Stimulated activated CD4-positive, alpha-beta T cell treated with anti-CD3 and anti-CD28 coated beads, Interleukin-12 subunit alpha, Interleukin-12 subunit beta, amount 100 ng/mL, for 24 hours (primary cell): ENCODE measurements at places on chromosomes 5 and 9.

DNA sequence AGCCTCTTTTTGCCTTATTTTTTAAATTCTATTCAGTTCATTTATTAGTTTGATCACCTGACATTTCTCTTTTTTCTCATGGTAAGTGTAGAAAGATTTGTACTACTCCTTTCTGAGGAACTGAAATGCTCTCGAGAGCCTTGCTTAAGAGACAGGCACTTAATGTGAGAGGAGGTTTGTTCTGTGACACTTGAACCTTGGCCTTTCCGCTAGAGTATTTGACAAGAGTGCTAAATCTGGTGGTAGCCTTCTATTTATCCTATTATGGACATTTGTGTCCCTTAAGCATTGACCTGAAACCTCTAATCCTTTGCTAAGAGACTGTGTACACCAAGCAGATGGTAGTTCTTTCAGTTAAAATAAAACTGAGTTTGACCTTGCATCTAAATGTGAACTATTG, 805.0 kb upstream of the PTPRD start:
- no peak for DNase-seq

DNA sequence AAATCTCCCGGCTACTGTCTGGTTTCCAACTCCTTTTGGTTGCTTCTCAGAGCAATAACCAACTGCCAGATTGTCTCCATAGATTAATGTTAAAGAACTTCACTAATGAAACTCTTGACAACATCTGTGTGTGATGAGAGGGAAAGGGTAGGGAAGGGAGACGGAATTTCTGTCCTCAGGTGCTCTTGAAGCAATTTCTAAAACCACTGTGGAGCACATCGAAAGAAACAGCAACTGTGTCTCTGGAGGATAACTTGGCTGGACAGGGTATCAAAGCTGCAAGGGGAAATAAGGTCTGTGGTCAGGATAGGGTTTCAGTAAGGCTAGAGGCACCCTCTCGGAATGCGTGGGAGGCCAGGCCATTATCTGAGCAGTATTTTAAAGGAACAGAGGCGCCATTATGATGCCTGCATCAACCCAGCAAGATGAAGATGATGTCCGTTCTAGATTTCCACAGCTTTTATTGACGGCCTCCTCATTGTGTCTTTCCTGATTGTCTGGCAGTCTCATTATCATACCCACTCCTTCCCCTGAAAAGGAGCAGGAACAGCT, 76.6 kb downstream of the RORB start:
- DNase-seq, result no peak

- no peak for DNase-seq
Measured at GRCh38 chr9:129632460-129632859, 6.5 kb downstream of the NTMT1 start.

DNA sequence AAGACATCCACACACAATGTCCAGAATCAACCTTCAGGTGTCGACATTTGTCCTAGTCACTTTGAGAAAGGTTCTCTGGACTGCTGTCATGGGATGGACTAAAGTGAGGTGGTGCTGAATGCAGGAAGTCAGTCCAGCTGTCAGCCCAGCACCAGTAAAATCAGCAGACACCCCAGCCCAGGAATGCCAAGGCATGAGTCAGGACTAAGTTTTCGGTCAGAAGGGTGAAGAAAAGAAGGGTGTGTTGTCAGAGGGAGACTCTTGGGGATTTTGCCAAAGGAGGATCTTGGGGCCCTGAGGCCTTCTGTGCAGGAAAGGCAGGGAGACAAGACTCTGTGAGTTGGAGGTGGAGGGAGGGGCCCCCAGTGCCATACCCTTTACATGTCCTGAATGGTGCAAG, 69.0 kb upstream of the XPA start:
- no peak for DNase-seq

- no peak for DNase-seq
Measured at GRCh38 chr5:100584069-100584468, 48.9 kb downstream of the FAM174A start.

- DNase-seq, result no peak
Measured at GRCh38 chr5:9376363-9377117, 169.3 kb downstream of the SEMA5A start.
